ENCODE measurements at places on chromosomes 7 and 10. TPM values are rescaled to one million over a fixed set of nuclear protein-coding genes. Genes with fewer than 3 reads are reported as not detected.

Gene KMT2E
- total RNA-seq: 37.4 TPM

Gene SFRP4
- total RNA-seq: not detected

Gene XRCC2
- 9.3 TPM for total RNA-seq

Gene FAM237B
- total RNA-seq: not detected

Gene NAT16
- not detected for total RNA-seq

Gene GPR37
- total RNA-seq: 1.4 TPM

Gene COL17A1
- 1,970 TPM for total RNA-seq

Gene AOAH
- total RNA-seq: 0.31 TPM

Gene PPP1R9A
- not detected for total RNA-seq

Gene SLC26A3
- not detected for total RNA-seq

Gene EBF3
- 0.04 TPM for total RNA-seq

Gene PTF1A
- total RNA-seq: not detected

Gene CYP3A4
- total RNA-seq: not detected

Gene GARIN1A
- 0.71 TPM for total RNA-seq

Gene CALY
- total RNA-seq: not detected

Gene EIF5AL1
- 0.31 TPM for total RNA-seq

Gene AKR1C4
- total RNA-seq: not detected

Gene DOCK4
- total RNA-seq: 37.2 TPM

Gene RADIL
- total RNA-seq: 0.07 TPM

Gene MYL7
- total RNA-seq: not detected

Gene MCM7
- total RNA-seq: 234 TPM

Gene CFAP70
- total RNA-seq: 0.28 TPM

Gene CNPY1
- not detected for total RNA-seq

Gene PPP1R17
- not detected for total RNA-seq

Gene ZNF485
- total RNA-seq: 5.0 TPM

Gene GSDME
- 57.0 TPM for total RNA-seq

Gene NPSR1
- total RNA-seq: not detected

Gene H2BK1
- not detected for total RNA-seq

Gene OR6V1
- total RNA-seq: not detected

Gene WDFY4
- total RNA-seq: not detected

All from foreskin keratinocyte (primary cell).